ENCODE measurements at places on chromosomes 5 and 9.

- no peak for DNase-seq
Observed at GRCh38 chr9:113148372-113148705, 2.5 kb upstream of the SLC31A2 start.

- DNase-seq, result peak; percentile 9
Observed at GRCh38 chr5:114101153-114101552, 260.7 kb upstream of the KCNN2 start.

DNA sequence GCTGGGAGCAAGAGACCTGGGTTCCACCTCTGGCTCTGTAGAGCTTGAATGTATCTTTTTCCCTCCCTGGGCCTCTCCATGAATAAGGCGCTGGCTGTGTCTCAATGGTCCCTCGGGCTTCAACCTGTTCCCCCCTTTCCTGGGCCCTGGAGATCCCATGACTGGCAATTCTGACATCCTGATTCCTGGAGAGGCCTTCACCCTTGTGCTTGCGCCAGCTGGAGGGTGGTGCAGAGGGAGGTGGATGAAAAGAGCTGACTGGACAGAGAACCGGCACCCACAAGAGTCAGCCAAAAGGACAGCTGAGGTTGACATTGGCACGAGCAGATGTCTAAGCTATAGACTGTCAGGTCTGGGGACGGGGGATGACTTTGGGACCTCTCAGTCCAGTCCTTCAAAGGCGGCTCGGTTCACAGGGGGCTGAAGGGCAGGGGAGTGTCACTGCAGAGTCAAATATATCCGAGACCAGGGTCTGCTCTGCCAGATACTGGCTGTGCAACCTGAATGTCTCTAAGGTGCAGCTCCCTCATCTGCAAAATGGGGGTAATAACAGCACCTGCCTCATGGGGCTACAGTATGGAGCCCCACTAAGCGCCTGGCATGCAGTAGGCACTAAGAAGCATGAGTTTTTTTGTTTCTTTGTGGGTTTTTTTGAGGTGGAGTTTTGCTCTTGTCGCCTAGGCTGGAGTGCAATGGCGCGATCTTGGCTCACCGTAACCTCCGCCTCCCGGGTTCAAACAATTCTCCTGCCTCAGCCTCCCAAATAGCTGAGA is 13.8 kb downstream of the DNM1 start:
- no peak for DNase-seq

DNA sequence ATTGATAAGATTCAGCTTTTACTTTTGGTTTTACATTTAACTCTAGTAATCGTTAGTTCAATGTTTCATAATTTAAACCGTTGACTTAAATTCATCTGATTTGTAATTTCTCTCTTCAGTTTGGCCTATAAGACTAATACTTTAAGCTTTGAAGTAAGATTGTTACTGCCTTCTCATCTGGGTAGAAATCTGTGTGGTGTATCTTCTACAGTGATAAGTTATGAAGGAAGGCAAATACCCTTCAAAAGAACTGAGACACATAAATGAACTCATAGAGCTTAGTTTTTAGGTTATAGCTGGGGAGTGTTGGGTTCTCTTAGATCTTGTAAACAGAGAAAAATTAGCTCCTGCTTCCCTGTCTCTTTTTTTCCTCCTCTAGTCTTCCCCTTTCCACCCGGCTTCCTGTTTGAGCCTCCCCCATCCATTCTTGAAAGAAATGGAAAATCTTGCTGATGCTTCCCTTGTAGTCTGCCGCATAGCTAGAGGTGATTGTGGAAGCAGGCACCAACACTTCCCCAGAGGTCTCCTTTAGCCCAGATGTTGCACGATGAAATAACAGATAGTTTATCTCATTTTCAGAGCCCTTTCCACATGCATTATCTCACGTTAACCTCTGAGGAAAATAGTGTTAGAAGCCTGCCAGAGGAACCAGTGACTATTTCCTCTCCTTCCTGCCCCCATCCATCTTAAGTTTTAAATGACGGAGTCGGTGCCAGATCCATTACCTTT is 2.0 kb upstream of the F2RL2 start:
- DNase-seq, result no peak
